SJSA1 (cell line): ENCODE measurements at places on chromosomes 1 and 21.

- no peak for DNase-seq
Measured at GRCh38 chr1:178536844-178537371, 24.0 kb downstream of the TEX35 start.

DNA sequence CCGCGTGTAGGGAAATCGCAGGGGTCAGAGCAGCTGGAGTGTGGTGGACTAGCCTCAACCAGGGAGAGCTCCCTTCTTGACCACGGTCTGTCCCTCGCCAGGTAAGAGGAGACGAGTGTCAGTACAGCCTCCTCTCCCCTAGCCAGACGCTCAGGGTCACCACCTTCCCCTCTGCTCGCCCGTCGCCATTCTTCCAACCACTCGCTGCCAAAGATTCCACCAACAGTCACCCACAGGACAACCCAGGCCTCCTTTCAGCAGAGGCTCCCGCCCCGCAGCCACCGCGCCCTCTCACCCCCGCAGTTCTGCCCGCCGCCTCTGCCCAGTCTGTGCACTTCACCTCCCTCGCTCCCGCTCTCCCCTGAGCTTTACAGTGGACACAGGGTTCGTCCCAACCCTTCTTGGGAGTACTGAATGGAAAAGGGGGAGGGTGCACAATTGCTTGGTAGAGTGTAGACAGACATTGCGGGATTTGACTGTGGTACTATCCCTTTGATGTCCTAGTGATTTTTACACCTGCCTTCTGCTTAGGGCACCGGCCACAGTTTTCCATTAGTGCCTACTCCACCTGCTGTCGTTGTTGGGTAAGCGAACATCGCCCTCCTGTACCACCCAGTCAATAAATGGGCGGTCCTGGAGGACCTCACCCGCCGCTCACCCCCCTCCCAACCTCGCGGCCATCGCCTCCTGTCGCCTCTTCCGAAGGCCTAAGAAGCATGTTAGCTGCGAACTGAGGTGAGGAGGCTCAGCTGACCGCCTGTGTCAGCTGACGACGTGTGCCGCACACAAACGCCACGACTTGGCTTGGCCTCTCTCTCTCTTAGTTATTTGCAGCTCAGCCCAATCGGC is 9.2 kb upstream of the NBPF11 start:
- no peak for DNase-seq

DNA sequence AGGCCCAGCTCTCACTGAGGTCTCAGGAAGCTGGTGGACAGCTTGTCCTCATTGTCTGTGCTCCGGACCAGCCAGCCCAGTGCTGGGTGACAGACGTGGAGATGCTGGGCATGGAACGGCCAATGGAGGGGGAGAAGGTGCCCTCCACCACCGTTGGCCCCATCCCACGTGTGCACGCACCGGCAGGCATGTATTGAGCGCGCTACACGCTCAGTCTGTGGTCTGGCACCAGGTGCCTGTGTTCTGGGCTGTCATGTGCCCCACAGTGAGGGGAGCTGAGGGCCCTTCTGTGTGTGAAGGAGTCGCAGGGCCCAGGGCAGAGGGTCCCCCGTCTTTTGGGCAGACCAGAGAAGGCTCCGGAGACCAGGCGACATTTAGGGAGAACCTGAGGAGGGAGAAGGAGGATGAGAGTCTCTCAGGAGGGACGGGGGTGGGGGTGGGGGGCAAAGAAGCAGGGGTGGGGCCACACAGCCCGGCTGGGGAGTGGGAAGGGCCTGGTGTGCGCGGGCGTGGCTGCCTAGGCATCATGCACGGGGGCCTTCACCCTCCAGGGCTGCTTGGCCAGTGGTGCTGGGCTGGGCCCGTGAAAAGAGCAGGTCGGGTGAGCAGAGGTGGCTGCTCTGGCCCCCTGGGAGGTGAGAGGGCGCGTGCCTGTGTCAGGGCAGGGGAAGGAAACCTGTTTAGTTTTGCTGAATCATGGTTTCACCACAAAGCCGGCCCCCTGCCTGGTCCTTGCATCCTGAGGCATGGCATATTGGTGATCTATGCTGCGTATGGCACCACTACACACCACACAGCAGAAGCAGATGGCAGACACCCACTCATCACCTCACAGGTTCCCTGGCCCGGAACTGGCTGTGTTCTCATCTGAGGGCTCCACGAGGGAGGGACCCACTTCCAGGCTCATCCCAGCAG is 86.7 kb upstream of the TTC34 start:
- no peak for DNase-seq

DNA sequence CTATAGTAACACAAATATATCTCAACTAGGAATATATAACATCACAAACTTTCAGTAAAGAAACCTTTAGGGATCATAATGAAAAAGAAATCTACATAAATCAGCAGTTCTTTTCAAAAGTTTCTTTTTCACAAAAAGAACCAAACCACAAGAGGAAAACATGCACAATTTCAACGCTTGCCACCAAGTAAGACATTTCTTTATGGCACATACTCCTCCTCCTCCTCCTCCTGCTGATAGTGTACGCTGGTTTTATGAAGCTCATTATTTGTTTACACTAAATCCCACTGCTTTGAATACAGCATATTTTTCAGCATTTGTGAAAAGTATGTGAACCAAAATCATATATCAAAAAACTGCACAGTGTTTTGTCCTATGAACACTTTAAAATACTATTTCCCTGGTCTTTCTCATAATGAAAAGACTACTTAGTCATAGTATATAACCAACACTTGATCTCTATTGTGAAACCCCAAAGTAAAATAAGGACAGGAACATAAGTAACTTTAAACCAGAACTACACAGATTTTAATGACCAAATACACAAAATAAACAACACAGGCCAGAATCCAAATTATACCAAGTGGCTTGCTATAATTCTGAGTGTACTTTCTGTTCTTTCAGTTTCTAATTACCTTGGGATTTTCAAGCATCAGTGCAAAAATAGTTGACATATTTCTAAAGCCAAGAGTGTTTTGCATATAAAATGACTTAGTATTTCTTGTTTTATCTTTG is 184.2 kb downstream of the EIF4G3 start:
- DNase-seq: no peak

- DNase-seq: no peak
Measured at GRCh38 chr1:33343539-33343938, 22.6 kb upstream of the A3GALT2 start.
